ENCODE measurements at places on chromosomes 1 and 21.

DNA sequence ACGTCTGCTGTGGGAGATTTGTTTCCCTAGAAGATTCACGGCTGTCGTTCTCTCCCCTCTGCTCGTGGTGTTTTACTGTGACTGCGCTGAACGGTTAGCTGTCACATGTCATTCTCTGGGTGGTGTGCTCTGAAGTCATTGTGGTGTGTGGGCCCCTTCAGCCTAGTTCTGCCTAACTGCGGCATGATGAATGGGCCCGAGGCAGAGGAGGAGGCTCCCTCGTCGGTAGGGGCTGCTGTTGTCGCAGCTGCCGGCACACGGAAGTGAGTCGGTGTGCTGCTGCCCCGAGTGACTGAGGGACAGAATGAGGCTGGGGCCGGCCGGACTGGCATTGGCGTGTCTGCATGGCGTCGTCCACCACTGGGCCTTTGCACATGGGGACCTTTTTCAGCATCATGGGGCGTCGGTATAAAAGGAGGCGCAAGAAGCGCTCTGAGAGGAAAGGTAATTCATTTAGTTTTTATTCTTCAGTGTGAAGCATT lies 77.9 kb downstream of the ADARB1 start:
- DNase-seq: no peak

DNA sequence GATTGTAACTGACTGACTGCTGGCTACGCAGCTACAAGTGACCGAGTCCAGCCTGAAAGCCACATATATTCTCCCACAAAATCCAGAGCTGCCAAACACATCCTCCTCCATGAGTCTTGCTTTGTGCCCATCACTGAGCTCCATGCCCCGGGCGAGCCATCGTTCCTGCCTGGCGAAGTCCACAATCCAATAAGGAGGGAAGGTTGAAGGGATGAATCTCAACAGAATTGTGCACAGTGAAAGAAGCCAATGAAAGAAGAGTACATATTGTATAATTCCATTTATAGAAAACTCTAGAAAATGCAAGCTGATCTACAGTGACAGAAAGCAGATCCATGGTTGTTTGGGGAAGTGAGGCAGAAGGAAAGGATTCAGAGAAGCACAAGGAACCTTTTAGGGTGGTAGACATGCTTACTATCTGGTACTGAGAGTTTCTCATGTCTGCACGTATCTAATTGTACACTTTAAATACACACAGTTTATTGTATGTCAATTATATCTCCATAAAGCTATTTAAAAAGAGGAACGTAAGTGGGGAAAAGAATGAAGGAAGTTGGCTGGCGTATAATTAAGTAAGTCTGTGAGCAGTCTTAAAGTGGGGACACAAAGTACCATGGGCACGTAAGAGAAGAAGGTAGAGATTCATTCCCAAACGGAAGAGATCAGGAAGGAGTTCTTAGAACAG lies 115.9 kb upstream of the JUN start:
- no peak for DNase-seq

- DNase-seq: no peak
Observed at GRCh38 chr1:47709872-47710231, 272.0 kb downstream of the FOXD2 start.

DNA sequence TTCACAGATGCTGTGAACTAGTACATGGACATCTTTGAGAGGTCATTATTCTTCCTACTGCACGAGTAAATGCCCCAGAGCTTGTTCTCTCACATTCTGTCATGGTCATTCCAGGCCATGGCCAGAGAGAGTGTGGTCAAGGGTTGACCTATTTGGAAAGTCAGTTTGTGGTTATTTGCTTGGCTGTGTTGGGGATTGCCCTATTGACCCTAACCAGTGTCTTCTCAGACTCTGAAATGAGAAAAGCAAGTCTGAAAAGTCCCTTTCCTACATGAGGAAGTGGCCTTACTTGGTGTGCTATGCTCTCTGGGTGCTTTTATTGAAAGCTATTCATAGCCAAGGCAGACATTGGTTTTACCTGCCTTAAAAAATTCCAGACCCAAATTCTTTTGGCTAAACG lies 26.6 kb downstream of the CLIC6 start:
- no peak for DNase-seq

DNA sequence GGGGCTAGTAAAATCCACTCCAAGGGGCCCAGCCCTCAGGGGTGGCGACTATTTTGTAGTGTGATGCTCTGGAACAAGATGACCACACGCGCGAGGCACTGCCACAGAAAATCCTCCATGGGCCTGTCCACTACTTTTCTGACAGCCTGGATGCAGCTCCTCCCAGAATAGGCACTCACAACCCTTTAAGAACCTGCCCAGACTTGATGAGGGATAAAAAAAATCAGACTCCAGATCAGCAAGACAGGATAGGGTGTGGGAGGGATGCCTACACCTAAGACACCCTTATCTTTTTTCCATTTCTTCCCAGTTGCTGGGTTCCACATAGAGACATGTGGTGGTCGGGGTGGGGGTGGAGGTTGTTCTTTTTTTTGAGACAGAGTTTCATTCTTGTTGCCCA lies 33.5 kb downstream of the PCAT6 start:
- no peak for DNase-seq

Measured in posterior cingulate gyrus (tissue), 11 donors.